NCI-H345 (cell line): ENCODE measurements at places on chromosomes 5 and 9.

- DNase-seq = no peak
Observed at GRCh38 chr5:109102096-109102690, 307.6 kb downstream of the PJA2 start.

DNA sequence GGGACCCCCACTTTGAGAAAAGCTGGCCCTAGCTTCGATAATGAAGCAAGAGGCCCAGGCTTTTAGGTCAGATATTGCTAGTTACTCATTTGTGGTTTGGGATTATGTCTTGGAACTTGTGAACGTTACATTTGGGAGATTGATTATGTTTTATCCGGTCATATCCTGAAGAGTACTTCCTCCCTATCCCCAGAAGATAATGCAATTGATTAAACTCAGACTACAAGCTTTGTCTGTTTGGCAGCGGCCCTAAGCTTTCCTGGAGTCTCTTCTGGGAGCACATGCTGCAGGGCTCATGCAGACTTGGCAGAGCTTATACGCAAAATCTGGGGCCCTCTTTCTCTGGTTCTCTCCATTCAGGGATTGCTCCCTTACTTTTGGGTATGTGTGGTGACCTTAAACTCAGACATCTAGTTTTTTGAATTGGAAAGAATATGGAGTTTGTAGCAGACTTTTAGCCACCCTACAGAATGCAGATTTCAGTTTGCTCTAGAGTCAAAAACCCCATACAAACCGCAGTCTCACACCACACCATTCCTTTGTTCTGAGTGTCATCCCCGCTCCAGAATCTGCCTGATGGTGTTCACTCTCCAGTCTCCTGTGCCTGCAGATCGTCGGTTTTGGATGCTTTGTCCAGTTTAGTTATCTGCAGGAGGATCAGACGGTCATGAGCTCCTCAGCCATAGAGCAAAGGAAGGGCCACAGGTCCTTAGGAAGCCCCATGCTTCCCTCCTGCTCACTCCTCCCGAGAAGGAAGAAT lies 449.5 kb upstream of the TRPC7 start:
- no peak for DNase-seq

GRCh38 chr5:149618581-149619248 lies 37.4 kb downstream of the ARHGEF37 start:
- DNase-seq = peak; percentile 28

GRCh38 chr5:59598547-59598874 lies 295.0 kb downstream of the PDE4D start:
- no peak for DNase-seq

- no peak for DNase-seq
Observed at GRCh38 chr5:116622375-116623050, 47.9 kb upstream of the SEMA6A start.
